Activated CD4-positive, alpha-beta T cell treated with anti-CD3 and anti-CD28 coated beads, Interleukin-10, Interleukin-2, amounts not matched to agents 100 ng/mL and 50 ng/mL, durations not matched to agents 16 hours and 8 hours (primary cell): ENCODE measurements at places on chromosomes 12 and 14.

GRCh38 chr12:77167801-77168200 is 102.4 kb upstream of the E2F7 start:
- no peak for DNase-seq

DNA sequence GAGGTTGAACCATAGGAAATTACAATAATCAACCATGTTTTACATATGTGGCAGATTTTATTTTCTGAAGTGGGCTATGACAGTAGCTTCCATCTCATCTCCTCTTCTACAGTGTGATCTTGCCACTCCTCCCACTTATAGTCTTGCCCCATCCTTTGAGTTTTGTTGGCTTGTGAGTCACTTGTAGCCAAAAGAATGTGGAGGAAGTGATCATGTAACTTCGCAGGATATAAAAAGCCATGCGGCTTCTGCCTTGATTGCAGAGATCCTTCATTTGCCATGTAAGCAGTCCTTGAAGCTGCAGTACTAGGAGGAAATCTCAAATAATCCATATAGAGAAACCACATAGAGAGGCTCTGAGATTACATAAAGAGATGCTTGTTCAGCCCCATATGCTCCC is 13.7 kb upstream of the ZNF84 start:
- no peak for DNase-seq

DNA sequence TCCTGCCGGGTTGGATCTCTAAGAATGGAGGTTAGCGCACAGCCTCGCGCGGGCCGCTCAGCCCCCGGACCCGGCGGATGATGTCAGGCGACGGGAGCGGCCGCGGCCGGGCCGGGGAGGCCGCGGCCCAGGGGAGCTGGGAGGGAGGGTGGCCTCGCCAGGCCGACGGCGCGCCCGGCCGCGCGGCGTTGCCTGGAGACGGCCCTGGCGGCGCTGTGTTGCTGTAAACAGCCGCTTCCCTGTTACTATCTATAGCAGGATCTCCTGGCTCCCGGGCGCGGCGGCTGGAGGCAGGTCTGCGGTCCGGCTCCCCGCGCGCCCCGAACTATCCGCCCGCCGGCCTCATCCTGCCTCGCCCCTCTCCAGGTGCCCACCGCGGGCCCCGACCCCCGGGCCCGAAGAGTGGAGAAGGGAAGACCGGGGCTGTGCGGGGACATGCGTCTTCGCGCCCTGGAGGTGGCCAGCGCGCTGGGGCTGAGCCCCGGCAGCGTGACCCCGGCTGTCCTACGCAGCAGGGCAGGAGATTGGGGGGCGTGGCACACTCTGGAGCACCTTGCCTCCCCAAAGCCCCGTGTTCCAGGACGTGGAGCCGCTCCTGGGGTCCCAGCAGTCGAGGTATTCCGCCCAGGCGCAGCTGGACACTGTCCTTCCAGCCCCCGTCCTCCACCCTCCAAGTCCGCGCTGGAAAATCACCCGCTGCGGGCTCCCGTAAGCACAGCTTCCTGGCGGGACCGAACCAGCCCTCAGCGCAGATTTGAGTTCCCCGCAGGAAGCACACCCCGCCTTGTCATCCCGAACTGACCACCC is 1.4 kb upstream of the FOS start:
- peak; percentile 52 for DNase-seq

DNA sequence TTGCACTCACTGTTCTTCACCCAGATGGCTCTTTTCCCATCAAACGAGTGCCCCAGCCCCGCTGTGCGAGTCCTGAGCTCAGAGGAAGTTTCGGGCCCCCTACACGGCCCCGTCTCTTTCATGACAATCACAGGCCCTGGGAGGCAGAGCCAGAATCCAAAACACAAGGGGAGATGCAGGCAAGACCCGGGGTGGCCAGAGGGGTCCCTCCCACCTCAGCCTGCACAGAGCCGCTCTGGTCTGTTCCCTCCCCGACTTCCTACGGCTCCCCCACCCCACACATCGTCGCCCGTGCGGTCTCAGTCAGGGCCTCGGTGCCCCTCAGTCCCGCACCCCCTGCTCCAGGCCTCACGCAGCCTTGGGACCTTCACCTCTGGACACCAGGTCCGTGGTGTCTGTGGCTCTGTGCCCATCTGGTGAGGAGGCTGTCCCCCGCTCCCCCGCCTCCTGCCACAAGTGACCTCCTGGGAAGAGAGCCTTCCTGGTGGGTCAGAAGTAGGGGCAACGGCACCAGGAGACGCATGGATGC is 8.9 kb downstream of the GPR132 start:
- DNase-seq = no peak

DNA sequence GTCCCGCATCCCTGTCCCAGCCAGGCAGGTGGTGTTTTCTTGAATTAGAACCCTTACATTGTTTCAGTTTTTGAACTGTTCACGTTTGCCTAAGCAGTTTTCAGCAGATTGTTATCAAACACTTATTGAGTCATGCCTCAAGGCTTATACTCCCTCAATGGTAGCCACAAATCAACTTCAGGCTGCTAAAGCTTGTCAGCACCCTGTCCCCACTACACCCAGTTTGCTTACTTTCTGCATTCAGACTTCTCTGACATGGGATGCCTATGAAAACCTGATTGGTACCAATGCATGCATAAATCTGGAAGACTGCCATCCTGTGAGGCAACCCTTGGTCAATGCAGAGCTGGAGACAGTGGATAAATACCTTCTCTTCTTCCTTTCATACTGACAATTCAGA is 225.4 kb downstream of the BTG1 start:
- DNase-seq = no peak

- peak; percentile 12 for DNase-seq
Observed at GRCh38 chr12:123801573-123802178, 39.6 kb downstream of the DNAH10 start.

GRCh38 chr12:96516472-96517430 is 27.4 kb downstream of the CFAP54 start:
- DNase-seq = peak; percentile 85

DNA sequence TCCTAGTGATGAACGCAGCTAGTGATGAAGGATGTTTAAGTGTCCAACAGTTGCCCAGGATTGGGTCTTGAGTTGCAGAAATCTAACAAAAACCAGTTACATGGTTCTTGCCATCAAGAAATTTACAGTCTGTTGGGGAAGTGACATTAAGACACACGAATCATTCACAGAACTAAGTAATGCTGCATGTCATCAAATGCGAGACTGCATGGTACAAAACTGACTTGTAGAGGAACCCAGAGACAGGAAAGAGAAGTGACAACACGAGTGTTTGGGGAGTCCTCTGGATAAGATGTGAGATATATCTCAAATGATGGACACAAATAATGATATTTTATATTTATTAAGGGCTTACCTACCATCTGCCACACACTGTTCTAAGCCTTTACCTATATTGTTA is 6.1 kb upstream of the SYNE3 start:
- DNase-seq = peak; percentile 43

DNA sequence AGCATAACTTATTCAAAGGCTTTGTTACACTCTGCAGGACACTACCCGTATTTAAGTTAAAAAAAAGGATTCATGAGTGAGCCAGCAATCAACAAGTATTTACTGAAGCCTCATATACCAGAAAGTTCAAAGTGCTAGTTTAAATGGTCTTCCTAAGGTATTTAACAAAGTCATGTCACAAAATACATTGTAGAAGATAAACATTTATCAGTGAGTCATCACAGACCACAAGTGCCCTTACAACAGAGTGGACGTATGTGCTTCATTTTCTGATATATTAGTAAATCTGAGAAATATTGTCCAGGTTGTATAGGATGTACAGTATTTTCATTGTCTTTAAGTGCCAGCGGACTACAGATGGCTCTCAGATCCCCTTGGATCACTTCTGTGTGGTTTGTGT is 24.2 kb downstream of the FLRT2 start:
- no peak for DNase-seq

DNA sequence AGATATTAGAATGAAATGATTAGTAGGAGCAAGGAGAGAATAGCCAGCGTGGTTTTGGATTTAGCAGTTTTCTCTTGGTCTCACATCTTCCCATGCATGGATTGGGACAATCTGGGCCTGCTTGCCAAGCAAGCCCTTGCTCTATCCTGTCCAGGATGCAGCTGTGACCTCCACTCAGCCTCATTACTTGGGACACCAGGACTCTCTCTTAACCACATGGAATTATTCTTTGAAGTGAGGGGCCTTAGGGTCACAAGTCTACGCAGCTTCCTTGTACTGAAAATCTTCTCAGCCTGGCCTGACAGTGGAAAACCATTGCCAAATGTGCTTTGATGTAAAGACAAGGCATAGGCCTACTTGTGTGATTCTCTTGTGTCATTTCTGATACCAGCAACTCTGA is 28.0 kb upstream of the DCN start:
- DNase-seq = no peak

DNA sequence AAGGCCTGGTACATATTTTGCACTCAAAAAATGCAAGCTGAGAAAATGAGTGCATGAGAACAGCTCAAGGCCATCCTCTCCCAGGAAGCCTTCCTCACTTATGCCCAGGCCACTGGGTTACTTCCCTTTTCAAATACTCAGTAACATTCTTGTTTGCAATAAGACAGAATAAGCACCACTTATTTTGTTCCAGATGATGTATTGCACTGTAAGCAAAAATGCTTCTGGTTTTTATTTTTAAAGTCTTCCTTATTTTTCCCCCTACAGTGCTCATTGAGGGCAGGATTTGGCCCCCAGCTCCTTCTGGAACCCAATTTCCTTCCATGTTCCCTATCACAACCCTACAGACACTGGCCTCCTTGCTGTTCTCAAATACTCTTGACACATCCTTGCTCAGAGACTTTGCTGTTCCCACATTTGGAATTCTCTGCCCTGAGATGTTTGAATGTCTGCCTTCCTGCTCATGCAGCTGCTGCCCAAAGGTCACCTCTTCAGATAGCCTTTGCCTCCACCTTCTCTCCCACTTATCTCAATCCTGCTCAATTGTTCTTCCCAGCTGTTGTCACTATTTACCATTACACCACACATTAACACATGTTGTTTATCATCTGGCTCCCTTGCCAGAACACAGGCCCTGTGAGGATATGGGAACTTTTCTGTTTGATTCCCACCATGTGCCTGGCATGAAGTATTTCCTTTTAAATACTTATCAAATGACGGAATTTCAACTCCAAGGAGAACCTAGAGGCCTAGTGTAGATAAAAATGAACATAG is 49.9 kb downstream of the IFNG start:
- no peak for DNase-seq

GRCh38 chr12:65892841-65893251 is 68.6 kb downstream of the HMGA2 start:
- peak; percentile 7 for DNase-seq

DNA sequence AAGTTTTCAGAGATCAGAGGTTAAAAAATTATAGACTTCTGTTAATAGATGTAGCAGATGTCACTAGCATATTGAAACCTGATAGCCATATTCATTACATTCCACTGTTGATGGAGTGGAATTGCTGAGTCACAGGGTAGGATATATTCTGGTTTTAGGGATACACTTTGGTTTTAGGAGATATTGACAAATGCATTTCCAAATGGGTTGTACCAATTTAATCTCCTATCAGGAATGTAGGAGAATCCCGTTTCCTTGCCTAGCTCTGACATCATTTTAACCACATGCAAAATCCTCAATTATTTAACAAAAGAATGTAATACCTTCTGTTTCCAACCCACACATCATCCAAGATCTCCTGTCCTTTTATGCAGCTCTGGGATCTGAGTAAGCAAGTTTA is 30.7 kb upstream of the ESR2 start:
- no peak for DNase-seq

DNA sequence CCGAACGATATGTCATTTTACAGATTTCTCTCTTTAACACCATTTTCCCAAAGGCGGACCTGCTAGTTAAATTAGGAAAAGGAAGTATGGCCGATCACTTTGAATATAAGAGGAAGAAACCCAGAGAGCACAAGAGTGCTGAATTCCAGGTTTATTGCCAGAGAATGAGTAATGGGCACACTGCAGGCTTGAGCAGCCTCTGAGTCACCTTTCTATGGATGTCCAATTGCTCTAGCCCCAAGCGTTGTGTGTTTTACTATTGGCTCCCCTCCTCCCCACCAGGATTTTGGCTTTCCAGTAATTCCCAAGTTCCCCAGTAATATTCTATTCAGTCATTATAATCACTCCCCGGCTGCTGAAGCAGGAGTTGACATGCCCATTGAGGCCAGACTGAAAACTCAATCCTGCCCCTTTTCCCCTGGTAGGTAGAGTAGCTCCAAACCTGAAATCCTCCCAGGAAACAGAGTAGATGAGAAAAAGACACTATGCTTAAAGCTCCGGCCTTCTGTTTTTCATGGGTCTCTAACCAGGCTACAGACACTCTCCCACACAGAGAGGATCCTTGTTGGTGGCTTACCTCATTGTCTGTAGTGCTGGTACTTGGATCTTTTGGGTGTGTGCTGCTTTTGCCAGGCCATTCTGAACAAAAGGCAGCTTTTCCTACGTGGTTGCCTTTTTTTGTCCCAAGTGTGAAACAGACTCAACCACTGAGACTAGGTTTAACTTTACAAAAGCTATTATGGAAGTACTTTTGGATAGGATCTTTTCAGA is 704.3 kb upstream of the FLRT2 start:
- DNase-seq = no peak

DNA sequence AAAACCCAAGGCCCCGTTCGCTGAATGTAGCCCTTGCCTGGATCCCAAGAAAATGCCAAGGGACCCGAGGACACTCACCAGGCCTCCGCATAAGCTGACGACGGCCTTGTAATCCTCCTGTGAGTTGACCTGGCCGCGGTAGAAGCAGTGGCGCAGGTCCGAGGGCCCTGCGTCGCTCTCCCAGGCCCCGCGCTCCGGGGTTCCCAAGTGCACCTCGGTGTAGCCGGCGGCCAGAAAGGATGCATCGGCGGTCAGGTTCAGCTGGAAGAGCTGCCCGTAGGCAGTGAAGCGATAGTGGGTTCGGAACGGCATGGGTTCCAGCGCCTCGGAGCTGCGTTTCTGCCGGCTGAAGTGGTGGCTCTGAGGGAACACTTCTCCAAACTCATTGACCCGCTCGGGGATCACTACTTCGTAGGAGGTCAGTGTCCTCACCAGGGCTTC is 1.2 kb downstream of the ADAMTS20 start:
- DNase-seq = no peak

DNA sequence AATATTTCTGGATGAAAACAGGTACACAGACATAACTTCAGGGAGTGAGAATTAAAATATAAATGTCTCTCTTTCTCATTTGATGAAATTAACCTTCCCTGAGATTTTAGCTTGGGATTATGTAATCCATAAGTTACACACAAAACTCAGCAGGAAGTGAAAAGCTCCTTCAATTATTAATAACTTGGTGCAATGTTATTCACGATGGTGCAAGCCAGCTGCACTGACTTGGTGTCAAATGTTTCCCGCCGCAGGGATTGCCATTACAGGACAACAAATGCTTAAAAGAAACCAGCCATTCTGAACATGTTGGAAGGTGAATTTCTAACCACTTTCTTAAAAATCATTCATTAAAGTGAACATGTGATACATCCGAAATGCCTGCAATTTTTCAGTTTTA is 250.4 kb downstream of the FOXN3 start:
- no peak for DNase-seq
